HL-60 (cell line): ENCODE measurements at places on chromosomes 7 and 10.
A peak's percentile ranks its signal among the peaks of the same experiment; 100 is the strongest.

GRCh38 chr7:120547605-120548004 is 274.6 kb downstream of the KCND2 start:
- no peak for DNase-seq

DNA sequence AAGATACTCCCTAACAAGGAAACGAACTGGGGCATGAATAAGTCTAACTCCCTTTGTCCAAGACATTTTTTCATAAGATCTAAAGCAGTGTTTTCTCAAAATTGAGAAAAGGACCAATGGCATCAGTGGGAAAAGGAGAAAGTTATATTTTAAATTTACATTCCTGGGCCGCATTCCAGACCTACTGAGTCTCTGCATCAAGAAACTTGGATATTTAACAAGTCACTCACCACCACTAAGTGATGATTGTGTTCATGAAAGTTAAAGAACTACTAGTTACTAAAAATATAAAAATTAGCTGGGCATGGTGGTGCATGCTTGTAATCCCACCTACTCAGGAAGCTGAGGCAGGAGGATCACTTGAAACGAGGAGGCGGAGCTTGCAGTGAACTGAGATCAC is 149.6 kb upstream of the MEOX2 start:
- no peak for DNase-seq

- DNase-seq, result peak; percentile 58
These were observed 31.2 kb downstream of the FOXK1 start for GRCh38 chr7:4713183-4713784.

- DNase-seq, result no peak
These were observed 1042.9 kb downstream of the GATA3 start for GRCh38 chr10:9097206-9097990.

DNA sequence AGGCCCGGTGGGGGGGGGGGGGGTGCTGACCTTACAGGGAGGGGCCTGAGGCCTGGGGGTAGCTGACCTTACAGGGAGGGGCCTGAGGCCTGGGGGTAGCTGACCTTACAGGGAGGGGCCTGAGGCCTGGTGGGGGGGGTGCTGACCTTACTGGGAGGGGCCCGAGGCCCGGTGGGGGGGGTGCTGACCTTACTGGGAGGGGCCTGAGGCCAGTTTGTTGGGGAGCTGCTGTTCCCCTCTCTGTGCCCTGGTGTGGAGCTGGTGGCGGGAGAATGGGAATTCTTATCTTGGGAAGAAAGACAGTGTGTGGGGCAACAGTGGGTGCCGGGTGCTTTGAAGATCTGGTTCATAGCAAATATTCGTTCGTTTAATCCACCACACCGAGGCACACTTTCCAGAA is 46.6 kb upstream of the CFAP46 start:
- no peak for DNase-seq

GRCh38 chr7:34317039-34317438 is 341.0 kb upstream of the NPSR1 start:
- DNase-seq, result no peak

- no peak for DNase-seq
These were observed 707.5 kb downstream of the ZWINT start for GRCh38 chr10:55653531-55653930.

DNA sequence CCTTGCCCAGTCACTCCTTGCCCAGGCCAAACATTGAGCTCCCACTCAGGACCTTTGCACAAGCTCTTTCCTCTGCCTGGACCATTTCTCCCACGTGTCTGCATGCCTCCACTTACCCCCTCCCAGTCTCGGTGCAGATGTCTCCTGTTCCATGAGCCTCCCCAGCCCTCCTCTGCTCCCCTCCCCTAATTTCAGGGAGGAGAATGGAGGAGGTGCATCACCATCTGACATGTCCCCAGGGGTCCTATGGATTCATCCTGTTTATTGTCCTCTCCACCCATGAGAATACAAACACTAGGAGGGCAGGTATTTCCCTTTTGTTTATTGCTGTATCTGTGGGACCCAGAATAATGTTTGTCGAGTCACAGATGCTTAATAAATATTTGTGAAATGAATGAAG is 8.6 kb upstream of the GRID2IP start:
- DNase-seq, result no peak

DNA sequence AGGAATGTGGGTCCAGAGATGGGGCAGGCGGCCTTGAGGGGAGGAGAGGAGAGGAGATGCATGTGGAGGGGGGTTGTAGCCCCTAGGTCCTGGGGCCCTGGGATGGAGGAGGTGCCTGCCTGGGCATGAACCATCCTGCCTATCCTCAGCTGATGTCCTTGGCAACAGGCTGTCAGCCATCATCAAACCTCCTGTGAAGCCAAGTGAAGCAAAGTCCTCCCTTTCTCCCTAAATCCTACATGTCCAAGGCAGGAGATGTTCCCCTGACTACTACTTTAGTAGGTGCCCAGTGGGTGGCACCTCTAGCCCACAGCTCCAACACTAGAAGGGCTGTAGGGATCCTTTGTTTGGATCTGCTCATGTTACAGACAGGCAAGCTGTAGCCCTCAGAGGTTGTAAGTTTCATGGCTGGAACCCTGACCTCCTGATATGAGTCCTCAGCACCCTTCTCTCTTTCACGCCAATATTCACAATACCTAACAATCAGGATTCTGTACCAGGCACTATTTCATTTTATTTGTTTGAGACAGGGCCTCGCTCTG is 66.6 kb upstream of the SYPL1 start:
- DNase-seq, result no peak

- DNase-seq, result no peak
These were observed 39.6 kb downstream of the STAM start for GRCh38 chr10:17683541-17683940.

DNA sequence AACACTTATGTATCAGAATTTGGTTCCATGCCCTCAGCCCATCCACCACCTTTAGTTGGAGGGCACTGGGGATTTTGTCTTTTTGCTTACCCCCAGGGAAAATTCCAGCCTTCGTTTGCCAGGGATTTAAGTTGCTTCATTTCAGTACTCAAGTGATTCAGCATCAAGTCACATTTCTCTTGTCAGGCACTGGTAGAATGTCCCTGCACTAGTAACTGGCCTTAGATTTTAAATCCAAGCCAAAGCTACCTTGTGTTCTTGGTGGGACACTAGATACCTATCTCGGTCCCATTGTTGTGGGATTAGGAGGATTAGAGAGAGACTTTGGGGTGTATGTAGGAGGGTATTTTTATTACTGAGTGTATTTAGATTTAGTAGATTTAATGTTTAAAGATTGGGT is 613.1 kb downstream of the SUGCT start:
- no peak for DNase-seq

DNA sequence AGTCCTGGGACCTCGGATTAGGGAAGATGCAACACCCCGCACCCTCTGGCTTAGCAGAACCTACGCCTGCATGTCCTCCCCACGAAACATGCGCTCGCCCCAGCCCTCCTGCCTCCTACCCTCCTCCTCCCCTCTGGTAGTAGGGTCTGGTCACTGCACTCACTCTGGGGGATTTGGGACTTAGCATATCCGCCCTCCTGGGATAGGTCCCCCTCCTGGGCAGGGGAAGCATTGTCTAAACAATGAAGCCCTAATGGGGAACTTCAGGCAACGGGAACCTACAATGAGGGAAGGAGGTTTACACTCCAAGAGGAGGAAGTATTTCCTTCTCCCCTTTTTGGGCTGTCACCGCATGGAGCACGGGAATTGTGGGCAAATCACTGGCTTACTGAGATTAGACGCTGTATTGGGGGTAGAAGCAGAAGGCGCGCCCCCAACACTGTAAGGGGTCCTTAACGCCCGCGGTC is 892 bp downstream of the CRHR2 start:
- DNase-seq, result peak; percentile 17

DNA sequence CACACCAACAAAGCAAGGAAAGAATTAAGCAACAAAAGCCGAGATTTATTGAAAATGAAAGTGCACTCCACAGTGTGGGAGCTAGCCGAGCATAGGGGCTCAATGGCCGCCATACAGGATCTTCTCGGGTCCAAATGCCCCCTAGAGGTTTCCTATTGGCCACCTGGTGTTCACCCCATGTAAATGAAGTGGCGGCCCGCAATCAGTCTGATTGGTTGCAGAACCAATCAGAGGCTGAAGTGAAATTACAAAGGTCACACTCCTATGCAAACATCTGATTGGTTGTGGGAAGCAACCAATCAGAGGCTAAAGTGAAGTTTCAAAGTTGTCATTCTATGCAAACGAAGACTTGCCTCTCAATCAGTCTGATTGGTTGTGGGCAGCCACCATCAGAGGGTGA is 61.8 kb upstream of the SLC35B4 start:
- DNase-seq, result no peak

- no peak for DNase-seq
These were observed 448.4 kb upstream of the COBL start for GRCh38 chr7:51764976-51765375.

- DNase-seq, result no peak
These were observed 126.9 kb downstream of the SDK1 start for GRCh38 chr7:3427957-3428356.

DNA sequence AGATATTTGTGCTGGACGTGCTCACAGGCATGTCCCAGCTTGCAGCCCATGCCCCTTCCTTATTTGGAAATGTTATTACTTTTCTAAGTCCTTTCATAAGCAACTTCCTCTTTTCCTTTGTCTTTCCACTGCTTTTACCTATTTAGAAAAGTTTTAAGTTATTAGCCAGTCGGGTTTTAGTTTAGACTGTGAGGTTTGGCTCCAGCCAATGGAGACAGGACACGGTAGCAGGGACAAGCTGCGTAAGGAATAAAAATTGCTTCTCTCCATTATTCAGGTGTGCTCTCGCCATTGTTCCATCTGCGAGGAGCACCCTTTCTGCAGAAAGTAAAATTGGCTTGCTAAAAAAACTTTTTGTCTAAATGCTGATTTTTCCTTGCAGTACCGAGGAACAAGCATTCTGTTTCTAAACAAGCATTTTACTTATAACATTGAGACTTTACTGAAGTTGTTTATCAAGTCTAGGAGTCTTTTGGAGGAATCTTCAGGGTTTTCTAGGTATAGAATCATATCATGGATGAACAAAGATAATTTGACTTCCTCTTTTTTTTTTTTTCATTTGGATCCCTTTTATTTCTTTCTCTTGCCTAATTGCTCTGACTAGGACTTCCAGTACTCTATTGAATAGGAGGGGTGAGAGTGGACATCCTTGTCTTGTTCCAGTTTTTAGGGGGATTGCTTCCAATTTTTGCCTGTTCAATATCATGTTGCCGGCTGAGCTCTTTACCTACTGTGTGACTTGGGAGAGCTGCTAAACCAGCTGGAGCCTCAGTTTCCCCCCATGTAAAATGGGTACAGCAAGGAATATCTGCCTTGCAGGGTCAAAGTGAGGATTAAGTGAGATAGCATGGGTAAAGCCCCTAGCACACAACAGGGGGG is 63.8 kb downstream of the ALOX5 start:
- DNase-seq, result no peak

DNA sequence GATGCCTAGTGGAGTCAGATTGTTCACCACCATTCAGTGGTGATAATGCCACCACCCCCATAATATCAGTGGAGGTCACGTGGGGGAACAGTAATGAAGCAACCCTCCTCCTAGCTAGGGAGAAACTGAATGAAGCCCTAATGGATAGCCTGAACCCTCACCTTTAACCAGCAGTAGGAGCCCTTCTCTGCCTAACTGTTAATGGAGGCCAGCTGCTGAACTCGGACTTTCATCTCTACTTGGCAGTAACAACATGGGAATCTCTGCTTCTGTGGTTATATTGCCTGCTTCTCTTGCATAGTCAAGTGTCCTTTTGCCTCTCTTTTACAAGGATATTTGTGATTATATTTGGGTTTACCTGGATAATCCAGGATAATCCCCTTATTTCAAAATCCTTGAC is 1097.9 kb downstream of the REEP3 start:
- no peak for DNase-seq

DNA sequence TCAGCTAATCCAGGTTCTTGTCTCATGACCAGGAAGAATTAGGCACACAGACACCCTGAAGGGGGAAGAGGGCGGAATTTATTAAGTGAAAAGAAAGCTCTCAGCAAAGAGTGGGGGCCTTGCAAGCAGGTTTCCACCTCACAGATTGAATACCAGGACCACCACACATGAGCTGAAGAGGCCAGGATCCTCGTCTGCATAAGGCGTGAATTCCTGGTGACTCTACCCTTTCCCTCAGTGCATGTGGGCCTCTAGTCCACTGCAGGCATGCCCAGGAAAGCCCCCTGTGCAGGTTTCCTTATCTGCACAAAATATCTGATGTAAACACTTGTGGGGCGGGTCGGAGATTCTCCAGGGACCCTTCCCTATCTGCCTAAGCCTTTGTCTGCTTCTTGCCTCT is 782.1 kb upstream of the LRRN3 start:
- no peak for DNase-seq

GRCh38 chr7:55517191-55517633 is 55.1 kb downstream of the VOPP1 start:
- DNase-seq, result no peak

GRCh38 chr10:86962136-86962980 is 4.0 kb downstream of the SNCG start:
- DNase-seq, result no peak

- no peak for DNase-seq
These were observed 131.2 kb downstream of the MPP7 start for GRCh38 chr10:28171468-28172222.

DNA sequence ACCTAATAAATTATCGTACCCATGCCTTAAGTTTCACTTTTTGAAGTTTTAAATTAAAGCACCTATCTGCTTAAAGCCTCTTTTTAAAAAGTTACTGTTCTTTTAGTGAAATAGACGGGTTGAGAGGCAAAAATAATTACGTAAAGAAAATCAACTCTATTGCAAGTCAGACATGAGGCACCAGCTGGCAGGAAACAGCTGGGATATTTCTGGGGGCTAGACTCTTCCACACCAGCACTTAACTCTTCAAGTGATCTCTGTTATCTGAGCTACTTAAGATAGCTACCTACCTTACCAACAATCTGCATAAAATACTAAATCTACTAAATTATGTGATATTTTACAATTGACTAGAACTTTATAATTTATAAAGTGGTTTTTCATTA is 35.8 kb downstream of the GBF1 start:
- no peak for DNase-seq

DNA sequence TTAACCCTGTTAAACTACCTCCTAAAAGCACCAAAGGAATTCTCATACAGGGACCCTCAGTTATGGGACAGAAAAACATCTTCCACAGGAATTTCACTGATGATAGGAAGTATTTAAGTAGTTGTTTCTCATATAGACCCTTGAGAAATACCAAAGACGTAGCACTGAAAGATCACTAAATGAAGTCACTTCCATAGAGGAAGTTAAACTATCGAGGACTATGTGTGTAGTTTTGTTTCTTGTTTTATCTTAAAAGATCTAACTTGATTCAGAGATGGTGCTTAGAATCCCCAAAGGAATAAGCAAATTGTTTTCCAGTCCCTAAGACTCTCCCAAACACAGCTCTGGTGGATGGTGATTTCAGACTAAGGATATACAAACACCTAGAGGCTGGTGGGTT is 94.8 kb upstream of the AFAP1L2 start:
- DNase-seq, result no peak

GRCh38 chr7:1380231-1380815 is 78.9 kb downstream of the MICALL2 start:
- DNase-seq, result no peak

DNA sequence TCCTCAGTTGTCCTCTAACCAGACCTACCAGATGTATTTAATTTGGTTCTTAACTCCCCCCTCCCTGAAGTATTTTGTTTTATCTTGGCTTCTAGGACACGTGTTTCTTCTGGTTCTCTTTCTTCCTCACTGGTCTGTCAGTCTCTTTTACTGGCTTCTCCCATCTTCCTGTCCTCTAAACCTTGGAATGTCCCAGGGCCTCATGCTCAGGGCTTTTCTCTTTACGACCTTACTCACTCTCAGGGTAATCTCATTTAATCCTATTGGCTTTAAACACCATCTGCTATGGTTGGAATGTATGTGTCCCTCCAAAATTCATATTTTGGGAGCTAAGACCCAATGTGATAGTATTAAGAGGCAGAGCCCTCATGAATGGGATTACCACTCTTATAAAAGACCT is 418.2 kb upstream of the PODXL start:
- no peak for DNase-seq
